ENCODE measurements at places on chromosomes 2 and 18.

- no peak for DNase-seq
These were observed 256.7 kb downstream of the HDAC4 start for GRCh38 chr2:239143858-239144712.

DNA sequence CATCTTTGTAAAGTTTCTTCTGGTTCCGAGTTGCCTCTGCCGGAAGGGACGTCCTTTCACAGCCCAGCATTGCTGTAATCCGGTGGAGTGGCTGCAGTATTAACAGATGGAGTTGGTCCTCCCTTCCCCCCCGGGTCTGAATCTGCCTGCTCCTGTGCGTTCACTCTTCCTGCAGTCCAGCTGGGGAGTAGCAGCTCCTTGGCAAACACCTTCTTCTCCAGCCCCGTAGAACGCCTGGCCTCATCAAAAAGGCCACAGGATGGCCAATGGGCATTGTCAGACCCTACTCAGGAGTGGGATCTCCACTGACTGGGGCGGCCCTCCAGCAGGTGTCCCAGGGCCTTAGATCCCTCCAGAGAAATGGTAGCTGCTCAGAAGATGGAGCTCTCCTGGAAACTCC, 234.0 kb downstream of the FAM210A start:
- DNase-seq, result no peak

DNA sequence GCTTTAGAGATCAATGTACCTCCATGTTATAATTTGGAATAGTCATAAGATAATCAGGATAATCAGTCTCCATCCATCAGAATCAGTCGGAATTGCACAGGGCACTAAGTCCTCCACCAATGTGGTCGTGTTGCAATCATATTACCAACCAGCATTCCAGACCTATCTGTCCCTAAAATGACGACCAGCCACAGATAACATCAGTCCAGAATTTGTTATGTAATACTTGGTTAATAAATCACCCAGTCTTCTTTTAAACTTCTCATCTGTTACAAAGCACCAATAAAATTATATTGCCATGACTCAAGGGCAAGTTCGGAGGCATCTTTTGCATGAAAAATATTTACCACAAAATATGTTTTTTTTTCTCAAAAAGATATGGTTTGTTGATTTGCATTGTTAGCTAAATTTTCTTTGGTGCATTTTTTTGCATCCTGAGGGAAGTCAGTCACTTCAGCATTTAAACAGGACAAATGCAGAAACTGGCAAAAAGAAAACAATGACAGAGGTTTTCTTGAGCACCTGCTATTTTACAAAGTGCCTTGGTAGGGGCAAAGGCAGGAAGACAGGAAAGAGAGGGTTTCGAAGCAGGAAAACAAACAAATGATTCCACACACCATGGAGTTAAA, 29.3 kb downstream of the PIEZO2 start:
- no peak for DNase-seq

DNA sequence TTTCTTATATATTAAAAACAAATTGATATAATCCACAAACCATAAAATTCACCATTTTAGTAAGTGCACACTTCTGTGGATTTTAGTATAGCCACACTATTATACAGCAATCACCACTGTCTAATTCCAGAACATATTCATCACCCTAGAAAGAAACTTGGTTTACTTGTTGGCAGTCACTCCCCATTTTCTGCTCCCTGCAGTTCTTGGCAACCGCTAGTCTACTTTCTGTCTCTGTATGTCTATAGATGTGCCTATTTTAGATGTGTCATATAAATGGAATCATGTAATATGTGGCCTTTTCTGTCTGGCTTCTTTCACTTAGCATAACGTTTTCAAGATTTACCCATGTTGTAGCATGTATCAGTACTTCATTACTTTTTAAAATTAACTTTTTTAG, 5.7 kb downstream of the CKAP2L start:
- DNase-seq, result no peak

GRCh38 chr2:105768961-105769452, 24.3 kb downstream of the NCK2 start:
- DNase-seq, result no peak

DNA sequence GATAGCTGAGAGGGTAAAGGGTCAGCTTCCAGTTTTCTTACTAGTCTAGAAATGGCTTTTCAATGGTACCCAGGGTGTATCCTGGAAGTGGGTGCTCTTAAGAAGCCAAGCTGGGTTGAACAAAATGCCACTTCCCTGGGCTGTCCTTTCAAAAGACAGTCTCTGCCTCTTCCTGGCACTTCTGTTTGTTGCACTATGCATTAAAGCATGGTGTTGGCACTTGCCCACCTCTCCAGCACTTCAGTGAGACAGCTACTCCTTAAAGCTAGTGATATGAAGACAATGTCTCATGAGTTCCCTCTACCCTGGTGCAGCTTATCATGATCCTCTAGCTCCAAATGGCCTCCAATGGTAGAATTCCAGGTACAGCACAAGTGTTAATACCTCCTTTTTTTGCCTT, 74.3 kb upstream of the IGFBP5 start:
- DNase-seq, result no peak

- no peak for DNase-seq
These were observed 69.7 kb downstream of the TPO start for GRCh38 chr2:1482981-1483380.

DNA sequence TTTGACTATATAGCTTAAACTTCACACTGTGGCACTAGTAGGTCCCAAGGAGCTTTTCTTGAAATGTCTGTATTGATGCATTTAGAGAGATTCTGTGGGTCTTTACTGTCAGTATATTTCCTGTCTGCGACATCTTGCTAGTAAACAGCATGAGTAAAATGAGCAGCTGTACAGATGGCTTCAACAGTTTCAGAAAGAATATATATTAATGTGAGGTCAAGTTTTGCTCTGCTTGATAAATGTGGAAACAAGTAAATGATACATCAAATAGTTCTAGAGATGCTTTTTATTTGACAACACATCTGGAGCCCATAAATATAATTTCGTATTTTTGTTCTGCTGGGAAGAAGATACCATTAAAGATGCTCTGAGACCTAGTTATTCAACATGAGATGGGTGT, 310.9 kb upstream of the COL3A1 start:
- no peak for DNase-seq

DNA sequence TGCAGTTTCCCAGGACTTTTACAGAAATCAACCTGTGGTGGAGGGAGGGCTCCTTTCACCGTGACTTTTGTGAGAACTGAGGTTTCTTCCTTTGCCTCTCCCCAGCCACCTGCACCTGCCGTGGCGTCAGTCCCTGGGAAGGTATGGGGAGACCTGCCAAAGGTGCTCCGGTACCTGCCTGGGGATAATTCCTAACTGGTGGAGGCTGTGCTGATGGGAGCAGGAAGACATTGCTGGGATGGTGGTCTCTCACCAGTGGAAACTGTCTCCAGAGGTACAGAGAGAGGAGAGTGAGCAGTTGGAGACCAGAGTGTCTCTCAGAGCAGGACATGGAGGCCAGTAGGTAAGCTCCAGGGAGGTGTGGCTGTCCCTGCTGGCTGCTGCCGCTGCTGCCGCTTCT, 52.6 kb downstream of the CIB4 start:
- DNase-seq, result no peak

DNA sequence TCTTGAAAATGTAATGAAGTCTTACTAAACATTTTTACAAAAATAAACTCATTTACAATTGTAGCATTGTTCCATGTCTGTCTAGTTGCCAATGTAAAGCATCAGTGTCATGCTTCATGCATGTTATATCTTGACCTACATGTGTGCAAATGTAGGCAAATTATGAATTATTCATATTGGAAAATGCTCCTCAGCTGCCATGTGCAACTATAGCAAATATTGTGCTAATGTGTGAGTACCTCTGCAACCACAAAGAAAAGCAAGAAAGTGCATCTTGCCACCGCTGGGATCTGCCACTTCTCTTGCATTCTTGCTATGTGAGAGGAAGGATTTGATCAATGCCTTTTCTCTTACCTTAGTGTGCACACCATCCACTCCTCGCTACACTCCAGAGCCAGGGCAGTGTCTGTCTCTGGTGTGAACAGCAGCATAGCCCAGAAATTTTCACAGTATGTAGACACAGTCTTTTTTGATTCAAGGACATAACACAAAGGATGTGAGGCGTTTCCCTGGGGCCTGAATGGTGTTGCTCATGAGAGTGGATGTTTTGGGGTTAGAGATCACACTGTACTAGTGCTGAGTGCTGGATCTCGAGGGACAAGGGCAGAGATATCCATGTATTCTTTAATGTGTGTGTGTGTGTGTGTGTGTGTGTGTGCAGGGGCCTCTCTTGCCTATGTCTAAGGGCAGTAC, 47.6 kb upstream of the HAAO start:
- no peak for DNase-seq

- DNase-seq, result no peak
These were observed 96.9 kb upstream of the NABP1 start for GRCh38 chr2:191581003-191581402.

- no peak for DNase-seq
These were observed 6.4 kb upstream of the SFTPB start for GRCh38 chr2:85674417-85674816.

DNA sequence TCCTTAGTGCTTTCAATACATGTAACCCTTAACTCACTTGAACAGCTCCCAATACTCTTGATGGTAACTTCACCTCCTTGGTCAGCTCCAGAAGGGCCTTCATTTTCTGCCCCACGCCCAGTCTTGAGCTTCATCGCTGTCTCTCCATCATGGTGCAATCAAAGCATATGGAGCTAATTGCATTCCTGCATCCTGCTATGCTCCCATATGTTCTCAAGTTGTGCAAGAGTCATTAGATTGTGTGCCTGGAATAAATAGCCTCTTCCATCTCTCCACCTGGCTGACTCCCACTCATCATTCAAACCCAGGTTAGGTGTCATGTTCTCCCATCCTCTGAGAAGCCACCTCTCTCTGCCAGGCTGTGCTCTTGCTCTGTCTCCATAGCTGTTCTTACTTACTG, 364.5 kb upstream of the RGPD4 start:
- DNase-seq, result no peak

DNA sequence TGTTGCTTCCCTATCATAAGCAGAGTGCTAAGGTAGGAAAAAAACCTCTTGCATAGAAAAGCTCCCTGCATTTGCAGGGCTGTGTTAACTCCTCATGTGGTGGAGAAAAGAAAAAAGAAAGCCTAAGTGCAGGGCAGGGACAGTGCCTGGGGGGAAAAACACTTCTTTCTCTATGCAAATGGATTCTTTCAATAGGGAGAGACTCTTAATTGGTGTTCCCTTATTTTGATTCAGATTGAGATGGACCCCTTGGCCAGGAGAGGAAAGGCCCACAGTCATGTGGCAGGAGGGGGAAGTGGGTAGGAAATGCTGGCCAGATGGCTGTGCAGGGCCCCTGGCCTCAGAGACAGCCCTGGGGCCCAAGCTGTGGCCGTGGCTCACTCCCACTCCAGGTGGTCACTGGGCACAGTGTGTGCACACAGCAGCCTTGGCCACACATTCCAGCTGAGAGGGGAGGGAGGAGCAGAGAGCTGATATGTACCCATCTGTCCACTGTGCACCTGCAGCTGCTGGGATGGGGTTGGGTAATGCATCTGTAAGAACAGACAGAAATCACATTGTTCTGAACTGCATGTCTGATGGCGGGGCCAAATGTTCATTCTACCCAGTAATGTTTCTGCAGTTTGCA, 410.4 kb downstream of the DSC3 start:
- no peak for DNase-seq

DNA sequence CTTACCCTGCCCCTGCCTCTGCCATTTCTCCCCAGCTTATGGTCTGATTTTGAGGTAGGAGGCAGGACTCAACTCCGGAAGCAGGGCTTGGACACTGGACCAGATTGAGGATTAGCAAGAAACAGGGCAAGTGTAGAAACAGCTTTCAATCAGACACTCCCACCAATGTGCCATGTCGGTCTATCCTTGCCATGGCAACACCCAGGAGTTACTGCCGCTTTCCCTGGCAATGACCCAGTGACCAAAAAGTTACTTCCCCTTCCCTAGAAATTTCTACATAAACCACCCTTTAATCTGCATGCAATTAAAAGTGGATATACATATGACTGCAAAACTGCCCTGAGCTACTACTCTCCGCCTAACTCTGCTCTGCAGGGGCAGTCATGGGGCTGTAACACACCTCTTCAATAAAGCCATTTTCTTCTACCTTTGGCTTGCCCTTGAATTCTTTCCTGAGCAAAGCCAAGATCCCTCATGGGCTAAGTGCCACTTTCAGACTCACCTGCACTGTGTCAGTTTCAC, 156.7 kb downstream of the LPIN1 start:
- no peak for DNase-seq

GRCh38 chr18:36828157-36828629, 609 bp downstream of the TPGS2 start:
- peak; percentile 7 for DNase-seq

- no peak for DNase-seq
These were observed 14.5 kb downstream of the CD302 start for GRCh38 chr2:159783556-159783955.

DNA sequence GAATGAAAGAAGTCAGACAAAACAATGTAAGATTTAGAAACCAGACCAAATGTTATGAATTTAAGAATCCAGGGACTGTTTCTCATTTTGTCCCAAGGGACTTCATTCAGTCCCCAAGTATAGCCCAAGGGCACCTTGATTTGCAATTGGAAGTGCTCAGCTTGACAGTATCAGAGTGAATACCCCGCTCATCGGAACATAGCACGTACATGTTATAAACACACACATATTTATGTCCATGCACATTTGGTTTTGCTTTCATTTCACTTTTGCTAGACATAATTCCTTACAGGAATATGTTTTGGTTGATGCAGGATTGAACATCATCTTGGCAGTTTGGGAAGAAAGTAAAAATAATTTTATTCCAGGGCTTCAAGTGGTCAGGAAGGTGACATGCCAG, 100.2 kb downstream of the PID1 start:
- DNase-seq, result no peak

DNA sequence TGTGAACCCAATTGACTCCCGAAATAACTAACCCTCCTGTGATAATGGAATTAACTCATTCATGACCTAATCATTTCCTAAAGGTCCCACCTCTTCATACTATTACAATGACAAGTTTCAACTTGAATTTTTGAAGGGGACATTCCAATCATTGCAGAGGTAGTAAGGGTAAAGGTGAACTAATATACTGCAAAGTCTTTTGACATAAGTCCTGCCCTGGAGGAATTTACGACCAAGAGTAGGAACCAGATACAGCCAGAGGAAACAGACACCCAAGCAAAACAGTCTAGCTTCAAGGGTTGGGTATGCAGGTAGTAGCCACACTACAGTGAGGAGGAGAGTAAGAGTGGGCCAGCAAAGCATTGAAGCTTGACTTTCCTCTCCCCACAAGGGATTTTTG, 1.2 kb upstream of the SRBD1 start:
- DNase-seq, result no peak

DNA sequence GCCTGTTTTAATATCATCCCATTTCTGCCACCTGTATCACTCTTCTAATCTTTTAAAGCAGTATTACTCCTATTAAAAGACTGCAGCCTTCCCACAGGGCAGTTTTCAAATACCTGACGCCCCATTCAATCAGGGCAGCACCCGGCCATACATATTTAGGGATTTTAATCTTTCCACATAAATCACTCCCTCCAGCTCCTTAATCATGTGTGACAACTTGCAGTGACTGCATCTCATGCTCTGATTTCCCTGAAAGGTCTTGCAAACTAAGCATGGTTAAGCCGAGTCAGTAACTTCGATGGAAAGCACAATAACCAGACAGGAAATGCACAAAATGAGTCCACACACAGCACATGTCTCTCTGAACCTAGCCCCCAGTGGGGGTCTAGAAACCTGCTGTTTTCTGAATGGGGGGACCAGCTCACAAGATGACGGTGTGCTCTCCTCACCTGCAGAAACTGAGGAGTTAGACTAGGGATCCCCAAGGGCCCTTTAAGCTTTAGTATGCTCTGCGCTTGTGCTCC, 116.9 kb upstream of the CREB1 start:
- DNase-seq, result no peak

Measured in T-helper 1 cell (primary cell).